ENCODE measurements at places on chromosomes 12 and 14.

DNA sequence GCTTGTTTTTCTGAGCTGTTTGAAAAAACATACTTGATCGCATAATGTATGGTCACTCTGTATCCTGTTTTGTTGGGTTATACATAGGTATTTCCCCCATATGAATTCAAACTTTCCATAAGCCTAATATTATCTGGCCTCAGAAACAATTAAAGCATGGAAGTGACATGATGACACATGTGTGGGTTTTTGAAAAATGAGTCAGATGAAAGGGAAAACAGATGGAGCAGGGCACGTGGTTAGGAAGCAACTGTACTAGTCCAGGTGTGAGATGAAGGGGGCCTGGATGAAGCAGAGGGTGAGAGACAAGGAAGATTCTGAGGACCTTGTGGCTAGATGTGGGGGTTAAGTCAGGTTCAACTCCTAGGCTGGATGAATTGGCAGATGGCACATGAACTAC is 92.7 kb upstream of the DNM1L start:
- no peak for DNase-seq

- no peak for DNase-seq
Measured at GRCh38 chr14:105401699-105402098, 3.4 kb downstream of the TEX22 start.

DNA sequence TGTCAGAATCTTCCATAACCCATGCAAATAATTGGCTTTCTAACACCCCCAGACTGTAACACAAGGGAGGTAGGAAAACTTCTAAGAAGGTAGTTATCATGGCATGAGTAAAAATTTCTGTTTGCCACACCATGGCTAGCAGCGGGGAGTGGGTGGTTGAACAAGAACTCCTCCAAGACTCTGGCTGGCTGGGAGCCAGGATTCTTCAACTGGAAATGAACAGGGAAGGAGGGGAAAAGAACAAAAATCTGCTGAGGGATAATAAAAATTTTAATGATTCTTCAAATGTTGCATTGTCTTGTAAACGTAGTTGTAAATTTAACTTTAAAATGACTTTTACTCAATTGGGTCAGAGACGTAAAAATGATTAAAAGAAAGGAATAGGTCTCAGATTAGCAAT is 78.9 kb downstream of the AKAP6 start:
- DNase-seq = no peak

GRCh38 chr12:6323340-6323994 is 13.0 kb downstream of the PLEKHG6 start:
- no peak for DNase-seq

GRCh38 chr12:3772380-3772779 is 19.5 kb upstream of the CRACR2A start:
- DNase-seq = no peak

DNA sequence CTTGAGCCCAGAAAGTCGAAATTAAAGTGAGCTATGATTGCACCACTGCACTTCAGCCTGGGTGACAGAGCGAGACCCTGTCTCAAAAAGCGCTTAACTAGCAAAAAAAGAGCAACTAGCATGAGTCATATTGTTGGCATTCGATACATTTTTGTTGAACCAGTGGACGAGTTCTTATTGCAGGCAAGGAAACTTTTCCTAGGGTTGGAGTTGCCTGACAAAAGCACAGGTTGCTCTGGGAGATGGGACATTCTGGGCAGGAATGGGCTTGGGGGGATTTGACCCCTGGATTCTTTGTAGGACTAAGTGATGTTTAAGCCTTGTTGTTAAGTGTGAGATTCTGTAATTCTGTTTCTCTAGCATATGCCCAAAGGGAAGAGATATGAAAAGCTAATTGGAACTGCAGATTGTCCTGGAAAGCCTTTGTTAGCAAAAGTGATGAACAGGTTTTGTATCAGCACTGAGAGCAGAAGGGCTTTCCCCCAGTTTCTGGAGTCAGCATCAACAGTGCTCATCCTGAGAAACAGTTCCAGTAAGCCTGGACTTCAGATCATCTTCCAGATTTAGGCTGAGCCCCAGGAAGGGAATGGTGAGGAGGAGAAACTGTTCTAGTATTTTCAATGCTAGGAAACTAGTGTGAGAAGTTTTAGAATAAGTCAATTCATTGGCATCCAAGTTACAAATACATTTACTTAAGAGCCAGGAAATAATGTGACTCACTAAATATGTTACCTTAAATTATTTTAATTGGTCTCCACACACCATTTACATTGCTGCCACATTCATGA is 123.1 kb downstream of the SRGAP1 start:
- no peak for DNase-seq

GRCh38 chr14:29459969-29460560 is 467.6 kb downstream of the PRKD1 start:
- no peak for DNase-seq

GRCh38 chr12:107490010-107490409 is 195.6 kb upstream of the PWP1 start:
- DNase-seq = no peak

DNA sequence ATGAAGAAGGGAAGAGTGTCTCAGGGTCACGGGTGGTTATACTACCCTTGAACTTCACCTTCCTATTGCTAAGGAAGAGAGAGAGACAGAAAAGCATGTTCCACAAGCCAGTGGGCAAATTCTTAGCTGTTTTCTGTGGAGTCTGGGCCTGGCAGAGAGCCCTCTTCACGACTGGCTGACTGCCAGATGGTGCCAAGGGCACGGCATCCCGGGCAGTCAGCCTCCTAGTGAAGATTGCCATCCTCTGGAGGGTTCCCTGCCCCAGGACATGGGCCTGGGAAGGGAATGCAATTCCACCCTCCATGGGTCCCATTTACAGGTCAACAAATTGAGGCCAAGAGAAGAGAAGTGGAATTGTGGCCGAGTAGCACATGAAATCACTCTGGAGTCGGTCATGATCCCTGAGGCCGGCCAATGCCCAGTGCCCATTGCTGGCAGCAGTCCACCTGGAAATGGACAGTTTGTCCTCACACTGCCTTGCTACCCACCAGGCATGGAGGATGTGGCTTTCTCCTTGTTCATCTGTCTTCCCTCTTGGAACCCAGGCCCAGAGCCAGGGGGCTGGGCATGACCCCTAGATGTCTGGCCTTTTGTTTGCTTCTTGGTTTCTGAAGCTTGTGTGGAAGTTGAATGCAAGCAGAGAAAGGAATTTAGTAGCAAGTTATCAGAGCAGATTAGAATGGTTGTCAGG is 9.9 kb downstream of the TUNAR start:
- DNase-seq = no peak

DNA sequence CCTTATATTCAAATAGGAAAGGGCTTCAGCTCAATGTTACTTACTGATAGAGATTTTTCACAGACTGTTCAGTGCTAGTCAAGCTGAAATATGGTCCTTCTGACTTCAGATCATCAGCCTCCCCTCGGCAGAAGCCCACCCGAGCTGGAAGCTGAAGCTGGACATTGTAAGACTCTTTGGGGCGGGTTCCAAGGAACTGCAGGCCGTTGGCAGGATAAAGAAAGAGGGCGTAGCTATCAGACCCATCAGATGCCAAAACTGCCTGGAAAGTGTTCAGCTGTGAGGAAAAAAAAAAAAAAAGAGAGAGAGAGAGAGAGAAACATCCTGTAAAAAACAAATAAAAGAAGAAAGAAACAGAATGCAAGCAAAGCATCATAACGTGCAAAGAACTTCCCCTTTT is 8.8 kb downstream of the NID2 start:
- DNase-seq = no peak

GRCh38 chr12:128675576-128675975 is 148.2 kb downstream of the SLC15A4 start:
- DNase-seq = no peak

DNA sequence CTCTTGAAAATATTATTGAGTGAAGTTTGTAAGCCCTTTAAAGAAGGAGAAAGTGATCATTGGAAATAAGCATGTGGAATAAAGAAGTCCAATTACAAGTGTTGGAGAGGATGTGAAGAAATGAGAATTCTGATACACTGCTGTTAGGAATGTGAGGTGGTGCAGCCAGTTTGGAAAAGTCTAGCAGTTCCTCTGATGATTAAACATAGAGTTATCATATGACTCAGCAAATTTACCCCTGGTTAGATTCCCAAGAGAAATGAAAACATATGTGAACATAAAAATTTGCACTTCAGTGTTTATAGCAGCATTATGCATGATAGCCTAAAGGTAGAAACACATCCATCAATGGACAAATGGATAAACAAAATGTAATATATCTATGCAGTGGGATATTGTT is 319.9 kb downstream of the AEBP2 start:
- DNase-seq = no peak

DNA sequence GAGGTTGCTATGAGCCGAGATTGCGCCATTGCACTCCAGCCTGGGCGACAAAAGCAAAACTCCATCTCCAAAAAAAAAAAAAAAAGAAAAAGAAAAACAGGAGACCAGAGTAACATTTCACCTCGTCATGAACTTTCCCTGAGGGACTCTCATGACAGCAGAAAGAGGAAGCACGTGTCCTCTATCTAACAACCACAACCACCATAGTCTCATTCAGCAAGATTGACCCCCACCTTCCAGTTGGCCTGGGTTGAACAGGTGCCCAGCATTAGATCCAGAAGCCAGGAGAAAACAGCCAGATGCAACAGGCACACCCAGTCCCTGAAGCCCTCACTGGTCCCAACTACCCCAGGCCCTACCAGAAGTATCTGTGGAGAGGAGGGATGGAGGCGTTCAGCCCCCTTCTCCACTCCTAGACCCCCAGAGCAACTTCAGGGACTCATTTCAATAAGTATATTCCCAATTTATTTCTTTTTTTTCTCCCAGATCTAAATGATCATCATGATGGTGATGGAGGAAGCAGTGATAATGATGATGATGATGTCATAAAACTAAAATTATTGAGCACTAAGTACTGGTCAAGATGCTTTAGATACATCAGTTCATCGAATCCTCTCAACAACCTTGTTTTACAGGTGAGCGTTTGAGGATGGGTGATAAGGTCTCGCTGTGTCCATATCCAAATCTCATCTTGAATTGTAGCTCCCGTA is 235.0 kb downstream of the EFCAB11 start:
- DNase-seq = no peak

DNA sequence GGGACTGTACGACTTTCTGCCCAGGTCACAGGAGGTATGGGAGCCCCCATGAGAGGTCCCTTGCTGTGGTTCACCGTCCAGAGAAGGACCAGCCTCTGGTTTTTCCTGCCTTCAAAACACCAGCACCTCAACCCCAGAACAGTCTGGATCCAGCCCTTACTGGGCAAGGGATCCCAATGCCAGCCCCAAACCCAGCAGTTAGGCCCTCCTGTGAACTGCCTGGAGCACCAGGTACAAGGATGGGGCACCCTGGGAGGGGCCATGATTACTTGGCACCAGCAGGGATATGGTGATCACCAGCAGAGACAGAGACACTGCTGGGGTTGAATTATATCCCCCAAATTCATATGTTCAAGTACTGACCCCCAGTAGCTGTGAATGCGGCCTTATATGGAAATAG is 20.0 kb downstream of the ANHX start:
- no peak for DNase-seq

- no peak for DNase-seq
Measured at GRCh38 chr12:131213896-131214442, 260.3 kb downstream of the ADGRD1 start.
